RKO (cell line): ENCODE measurements at places on chromosomes 16 and 17.

DNA sequence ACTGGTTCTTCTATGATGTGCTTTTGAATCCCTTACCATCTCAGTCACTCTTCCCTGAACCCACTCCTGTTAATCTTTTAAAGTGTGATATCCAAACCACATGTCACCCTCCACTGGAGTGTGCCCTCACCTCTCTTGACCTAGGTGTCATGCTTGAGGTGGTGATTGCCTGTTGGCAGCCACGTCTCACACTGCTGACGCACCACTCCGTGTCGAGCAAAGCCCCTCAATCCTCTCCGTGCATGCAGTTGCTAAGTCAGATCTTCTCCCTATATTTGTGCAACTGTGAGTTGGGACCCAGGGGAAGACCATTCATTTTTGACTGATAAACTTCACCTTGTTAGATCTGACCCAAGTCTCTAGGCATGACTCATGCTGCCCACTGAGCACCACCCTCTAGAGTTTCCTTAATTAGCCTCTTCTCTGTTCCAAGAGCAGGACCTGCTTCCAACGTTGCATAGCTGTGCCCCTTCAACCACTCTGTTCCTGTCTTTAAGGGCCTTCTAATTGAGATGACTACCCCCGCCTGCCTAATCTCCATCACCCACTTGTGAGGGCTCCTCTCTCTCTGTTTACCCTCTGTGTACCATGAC, 2.7 kb downstream of the MYH13 start:
- DNase-seq: no peak

GRCh38 chr17:19306160-19307111, 56.1 kb downstream of the B9D1 start:
- no peak for DNase-seq

- peak; percentile 48 for DNase-seq
Observed at GRCh38 chr16:62190426-62190825, 154.2 kb upstream of the CDH8 start.

DNA sequence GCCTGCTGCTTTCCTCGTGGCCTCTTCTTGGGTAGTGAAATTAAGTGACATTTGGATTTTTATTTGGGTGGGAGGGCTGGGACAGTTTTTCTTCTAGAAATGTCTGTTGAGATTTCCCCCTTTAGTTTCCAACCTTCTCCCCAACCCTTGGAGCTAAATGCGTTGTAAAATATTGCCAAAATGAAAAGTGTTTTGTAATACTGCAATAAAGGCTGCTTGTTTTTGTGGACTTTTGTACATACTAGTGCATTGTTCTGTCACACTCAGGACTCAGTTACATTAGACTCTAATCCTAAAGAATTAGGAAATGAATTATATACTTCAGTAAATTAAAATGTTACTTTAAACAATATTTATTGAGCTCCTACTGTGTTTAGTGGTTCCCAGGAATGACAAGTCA, 21.7 kb downstream of the HEATR9 start:
- DNase-seq: no peak

DNA sequence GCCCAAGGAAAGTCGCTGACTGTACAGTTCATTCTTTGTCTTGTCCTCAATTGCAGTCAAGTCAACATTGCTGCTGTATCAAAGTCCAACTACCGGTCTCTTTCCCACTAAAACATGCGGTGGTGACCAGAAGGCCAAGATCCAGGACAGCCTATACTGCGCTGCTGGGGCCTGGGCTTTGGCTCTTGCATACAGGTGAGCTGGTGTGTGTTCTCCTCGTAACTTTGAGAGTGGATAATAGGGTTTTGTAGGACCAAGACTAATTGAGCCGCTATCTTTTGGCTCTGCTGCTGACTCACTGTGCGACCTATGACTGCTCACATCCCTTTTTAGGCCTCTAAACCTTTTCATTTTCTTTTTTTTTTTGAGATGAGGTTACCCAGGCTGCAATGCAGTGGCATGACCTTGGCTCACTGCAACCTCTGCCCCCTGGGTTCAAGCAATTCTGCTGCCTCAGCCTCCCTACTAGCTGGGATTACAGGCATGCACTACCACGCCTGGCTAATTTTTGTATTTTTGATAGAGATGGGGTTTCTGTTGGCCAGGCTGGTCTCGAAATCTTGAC, 38.7 kb downstream of the PHKB start:
- no peak for DNase-seq
